ENCODE measurements at places on chromosomes 2 and 18. TPM values are rescaled to one million over a fixed set of nuclear protein-coding genes. Genes with fewer than 3 reads are reported as not detected.

GRCh38 chr2:160270571-160271113 lies 70.6 kb upstream of the ITGB6 start:
- peak overlapping the region; percentile 8 for H3K4me3 ChIP-seq
- no peak overlapping the region for H3K27ac ChIP-seq
- no peaks in the 10 kb centered on the region for H3K36me3 ChIP-seq
- H3K27me3 ChIP-seq, result no peaks in the 10 kb centered on the region
- peaks cover 32% of the 10 kb centered on the region for H3K4me1 ChIP-seq

Gene MOGAT1
- total RNA-seq, result not detected

Gene GYPC
- total RNA-seq, result 150 TPM

Gene DSG1
- not detected for total RNA-seq

- no peaks in the 10 kb centered on the region for H3K4me1 ChIP-seq
- H3K27me3 ChIP-seq, result no peaks in the 10 kb centered on the region
- no peak overlapping the region for H3K4me3 ChIP-seq
- H3K36me3 ChIP-seq, result no peaks in the 10 kb centered on the region
- H3K27ac ChIP-seq, result no peak overlapping the region
Observed at GRCh38 chr18:73679941-73680712, 467.5 kb downstream of the FBXO15 start.

Gene GEN1
- 13.4 TPM for total RNA-seq

GRCh38 chr18:11495441-11495840 lies 114.0 kb upstream of the SLC35G4 start:
- no peaks in the 10 kb centered on the region for H3K4me1 ChIP-seq
- H3K27ac ChIP-seq, result no peak overlapping the region
- no peak for DNase-seq
- no peaks in the 10 kb centered on the region for H3K36me3 ChIP-seq
- H3K4me3 ChIP-seq, result no peak overlapping the region

GRCh38 chr2:153291718-153292117 lies 186.8 kb downstream of the RPRM start:
- H3K27ac ChIP-seq, result no peak overlapping the region
- no peak for DNase-seq
- peaks cover 2% of the 10 kb centered on the region for H3K4me1 ChIP-seq

DNA sequence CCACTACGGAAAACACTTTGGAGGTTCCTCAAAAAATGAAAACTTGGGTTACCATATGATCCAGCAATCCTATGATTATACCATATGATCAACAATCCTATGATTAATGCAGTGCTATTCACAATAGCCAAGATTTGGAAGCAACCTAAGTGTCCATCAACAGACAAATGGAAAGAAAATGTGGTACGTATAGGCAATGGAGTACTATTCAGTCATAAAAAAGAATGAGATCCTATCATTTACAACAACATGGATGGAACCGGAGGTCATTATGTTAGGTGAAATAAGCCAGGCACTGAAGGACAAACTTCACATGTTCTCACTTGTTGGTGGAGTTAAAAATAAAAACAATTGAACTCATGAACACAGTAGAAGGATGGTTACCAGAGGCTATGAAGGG lies 27.6 kb downstream of the CLHC1 start:
- peaks cover 20% of the 10 kb centered on the region for H3K36me3 ChIP-seq
- no peaks in the 10 kb centered on the region for H3K27me3 ChIP-seq
- no peak overlapping the region for H3K27ac ChIP-seq
- no peaks in the 10 kb centered on the region for H3K4me1 ChIP-seq
- no peak for DNase-seq
- H3K4me3 ChIP-seq, result no peak overlapping the region

- no peak overlapping the region for H3K4me3 ChIP-seq
- H3K27me3 ChIP-seq, result no peaks in the 10 kb centered on the region
- peaks cover 26% of the 10 kb centered on the region for H3K36me3 ChIP-seq
- H3K27ac ChIP-seq, result no peak overlapping the region
- H3K4me1 ChIP-seq, result peaks cover 8% of the 10 kb centered on the region
- DNase-seq, result no peak
Observed at GRCh38 chr18:11899063-11899462, 9.1 kb downstream of the MPPE1 start.

DNA sequence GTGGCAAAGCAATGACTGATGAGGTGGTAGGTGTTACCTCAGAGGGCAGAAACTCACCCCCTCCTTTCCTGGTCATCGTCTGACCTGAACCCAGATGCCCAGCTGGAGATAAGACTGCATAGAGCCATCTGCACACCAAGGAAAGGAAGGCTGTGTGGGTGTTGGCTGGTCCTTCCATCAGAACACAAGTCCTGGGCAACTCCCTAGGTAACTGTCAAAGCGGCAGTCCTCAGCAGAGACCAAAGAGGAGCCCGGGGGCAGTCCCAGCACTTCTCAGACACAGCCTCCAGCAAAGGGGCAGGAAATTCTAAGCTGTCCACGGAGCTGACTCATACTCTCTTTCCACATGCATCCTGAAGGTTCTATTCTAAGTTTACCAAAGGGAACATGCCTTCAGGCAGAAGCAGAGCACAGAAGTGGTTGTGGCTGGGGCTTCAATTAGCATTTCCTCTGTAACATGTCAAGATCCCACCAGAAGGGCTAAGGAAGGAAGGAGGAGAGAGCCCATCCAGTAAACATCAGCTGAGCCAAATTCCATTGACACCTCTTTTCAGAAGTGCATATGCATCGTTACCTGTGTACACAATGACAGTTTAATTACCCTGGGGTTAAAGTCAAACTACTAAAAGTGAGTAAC lies 54.7 kb downstream of the SPRED2 start:
- no peaks in the 10 kb centered on the region for H3K36me3 ChIP-seq
- DNase-seq, result peak; percentile 56
- no peak overlapping the region for H3K4me3 ChIP-seq
- H3K27me3 ChIP-seq, result peaks cover 10% of the 10 kb centered on the region
- no peak overlapping the region for H3K27ac ChIP-seq
- H3K4me1 ChIP-seq, result peaks cover 24% of the 10 kb centered on the region
